ENCODE measurements at places on chromosomes 2 and 18.

DNA sequence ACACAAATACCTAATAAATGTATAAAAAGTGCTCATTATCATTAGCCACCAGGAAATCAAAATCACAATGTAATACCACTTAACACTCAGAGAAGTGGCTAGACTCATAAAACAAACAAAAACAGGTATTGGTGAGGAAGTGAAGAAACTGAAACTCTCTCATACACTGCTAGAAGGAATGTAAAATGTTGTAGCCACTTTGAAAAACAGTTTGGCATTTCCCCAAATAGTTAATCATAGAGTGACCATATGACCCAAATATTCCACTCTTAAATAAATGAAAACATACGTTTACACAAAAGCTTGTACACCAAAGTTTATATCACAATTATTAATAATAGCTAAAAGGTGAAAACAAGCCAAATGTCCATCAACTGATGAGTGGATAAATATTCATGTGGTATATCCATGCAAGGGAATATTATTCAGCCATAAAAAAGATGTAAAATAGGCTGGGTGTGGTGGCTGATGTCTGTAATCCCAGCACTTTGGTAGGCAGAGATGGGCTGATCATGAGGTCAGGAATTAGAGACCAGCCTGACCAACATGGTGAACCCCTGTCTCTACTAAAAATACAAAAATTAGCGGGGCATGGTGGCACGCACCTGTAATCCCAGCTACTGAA, 86.2 kb upstream of the COL5A2 start:
- no peak for DNase-seq

GRCh38 chr2:188975497-188976102, 1.4 kb downstream of the COL3A1 start:
- no peak for DNase-seq

- no peak for DNase-seq
Observed at GRCh38 chr2:8535469-8535795, 146.4 kb upstream of the ID2 start.

- DNase-seq = no peak
Observed at GRCh38 chr2:42844901-42845821, 52.8 kb upstream of the HAAO start.

DNA sequence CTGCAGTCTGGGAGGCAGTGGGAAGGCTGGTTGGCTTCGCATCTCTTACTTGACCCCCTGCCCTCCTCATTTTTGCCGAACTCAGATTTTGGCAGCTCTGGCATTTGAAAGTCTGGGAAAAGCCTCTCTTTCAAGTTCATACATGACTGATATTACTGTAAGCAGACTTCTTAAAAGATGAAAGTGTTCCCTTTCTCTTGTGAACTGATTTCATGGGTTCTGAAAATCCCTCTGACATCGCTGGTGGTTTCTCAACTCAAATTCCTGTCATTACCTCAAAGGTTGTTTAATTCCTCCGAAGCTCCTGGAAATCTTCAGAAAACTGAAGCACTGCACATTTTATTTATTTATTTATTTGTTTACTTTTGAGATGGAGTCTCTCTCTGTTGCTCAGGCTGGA, 16.9 kb upstream of the SLC38A11 start:
- DNase-seq = no peak

DNA sequence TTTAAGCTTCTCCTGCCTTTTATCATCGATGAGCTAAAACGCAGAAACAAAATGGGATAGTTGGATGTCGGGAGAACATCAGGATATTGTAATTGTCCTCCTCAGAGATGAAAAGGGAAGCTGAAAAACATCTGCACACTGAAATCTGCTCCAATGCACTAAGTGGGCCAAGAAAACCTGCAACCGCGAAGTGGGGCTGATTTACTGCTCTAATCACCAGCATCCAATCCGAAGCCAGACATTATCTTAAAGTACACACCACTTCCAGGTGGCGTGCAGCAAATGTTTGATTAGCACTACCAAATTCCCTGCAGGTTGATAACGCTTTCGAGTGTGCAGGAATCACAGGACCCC, 230.3 kb upstream of the SLC14A2 start:
- no peak for DNase-seq

- no peak for DNase-seq
Observed at GRCh38 chr18:22337306-22337705, 80.4 kb downstream of the CTAGE1 start.

DNA sequence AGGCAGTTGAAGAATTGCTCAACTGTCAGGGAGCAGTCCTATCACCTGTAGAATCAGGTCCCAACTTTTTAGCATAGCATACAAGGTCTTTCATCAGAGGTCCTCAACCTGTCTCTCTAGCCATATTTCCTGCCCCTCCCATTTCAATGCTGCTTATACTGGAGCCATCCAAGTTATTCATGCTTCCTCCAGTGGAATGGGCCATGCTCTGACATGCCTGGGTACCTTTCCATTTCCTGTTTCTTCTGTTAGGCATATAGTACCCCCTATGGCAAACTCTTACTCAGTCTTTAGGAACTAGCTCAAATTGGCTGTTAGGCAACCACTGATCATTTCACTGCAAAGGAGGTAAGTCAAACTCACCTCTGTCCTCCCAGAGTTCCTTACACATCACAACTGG, 51.0 kb upstream of the ABCA12 start:
- DNase-seq = no peak

DNA sequence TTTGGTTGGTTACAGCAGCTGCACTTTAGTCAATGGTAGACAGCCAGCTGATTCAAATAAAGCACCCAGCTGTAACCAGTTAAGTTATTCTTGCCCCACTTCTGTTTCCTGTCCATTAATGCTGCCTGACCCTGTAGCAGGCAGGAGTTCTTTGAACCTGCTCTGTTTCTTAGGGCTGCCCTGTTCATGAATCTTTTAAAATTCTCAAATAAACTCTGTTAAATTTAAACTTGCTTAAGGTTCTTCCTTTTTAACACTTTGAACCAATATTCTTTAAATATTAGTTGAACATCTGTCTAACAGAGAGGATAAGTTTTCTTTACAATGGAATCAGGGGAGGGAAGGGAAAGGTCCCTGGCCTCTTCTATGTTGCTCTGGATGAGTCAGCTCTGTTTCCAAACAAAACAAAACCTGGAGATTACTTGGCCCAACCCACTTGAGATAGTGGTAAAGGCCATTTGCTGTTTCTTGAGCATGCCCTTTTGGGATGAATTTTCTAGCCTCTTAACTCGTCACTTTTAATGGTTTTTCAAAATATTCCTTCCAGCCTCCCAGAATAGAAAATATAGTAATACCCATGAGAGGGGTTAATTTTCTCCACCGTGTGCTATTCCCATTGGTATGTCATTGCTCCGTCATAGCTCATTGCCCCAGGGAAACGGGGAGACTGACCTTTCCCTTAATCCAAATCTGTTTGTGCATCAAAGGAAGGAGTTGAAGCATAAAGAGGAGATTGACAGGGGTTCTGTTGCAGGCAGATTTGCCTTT, 112.1 kb upstream of the FHL2 start:
- no peak for DNase-seq

DNA sequence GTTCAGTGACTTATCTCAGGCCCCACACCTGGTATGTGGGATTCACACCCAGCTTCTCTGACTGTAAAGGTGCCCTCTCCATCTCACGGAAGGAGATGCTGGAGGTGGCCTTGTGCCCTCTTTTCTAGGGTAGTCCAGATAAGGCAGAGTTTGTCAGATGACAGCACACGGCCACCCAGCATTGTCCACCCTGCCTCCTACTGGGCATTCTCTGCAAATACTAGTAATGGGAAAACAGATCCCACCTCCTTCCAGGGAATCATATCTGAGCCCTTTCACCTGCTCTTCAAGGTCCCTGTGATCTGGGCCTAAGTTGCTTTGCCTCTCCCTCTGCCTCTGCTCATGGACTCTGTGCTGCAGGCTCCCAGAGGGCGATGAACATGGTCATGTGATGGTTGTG, 214.7 kb downstream of the CLIP4 start:
- no peak for DNase-seq

DNA sequence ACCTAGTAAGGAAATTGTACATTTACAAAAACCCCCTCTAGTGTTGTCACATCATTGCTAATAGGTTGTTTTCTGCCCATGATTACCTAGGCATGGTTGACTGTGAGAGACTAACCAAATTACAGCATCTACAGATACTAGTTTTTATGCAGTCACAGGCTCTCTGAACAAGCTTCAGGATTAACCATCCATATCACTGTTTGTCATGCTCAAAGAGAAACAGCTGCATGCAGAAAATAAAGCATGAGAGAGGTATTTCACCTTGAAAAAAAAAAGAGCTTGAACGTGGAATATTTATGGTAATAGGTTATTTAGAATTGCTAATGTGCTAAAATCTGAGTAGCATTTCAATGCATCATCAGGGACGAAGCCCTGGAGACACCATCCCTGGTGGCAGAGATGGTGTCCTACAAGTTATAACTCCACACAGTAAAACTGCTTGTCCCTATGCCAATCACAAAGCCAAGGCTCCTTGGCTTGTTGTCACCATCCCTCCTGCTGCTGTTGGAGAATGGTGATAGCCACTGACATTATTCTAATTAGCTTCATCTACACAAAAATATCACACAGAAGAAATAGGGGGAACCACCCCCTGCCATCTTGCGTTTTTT, 5.4 kb downstream of the NEB start:
- DNase-seq = no peak

DNA sequence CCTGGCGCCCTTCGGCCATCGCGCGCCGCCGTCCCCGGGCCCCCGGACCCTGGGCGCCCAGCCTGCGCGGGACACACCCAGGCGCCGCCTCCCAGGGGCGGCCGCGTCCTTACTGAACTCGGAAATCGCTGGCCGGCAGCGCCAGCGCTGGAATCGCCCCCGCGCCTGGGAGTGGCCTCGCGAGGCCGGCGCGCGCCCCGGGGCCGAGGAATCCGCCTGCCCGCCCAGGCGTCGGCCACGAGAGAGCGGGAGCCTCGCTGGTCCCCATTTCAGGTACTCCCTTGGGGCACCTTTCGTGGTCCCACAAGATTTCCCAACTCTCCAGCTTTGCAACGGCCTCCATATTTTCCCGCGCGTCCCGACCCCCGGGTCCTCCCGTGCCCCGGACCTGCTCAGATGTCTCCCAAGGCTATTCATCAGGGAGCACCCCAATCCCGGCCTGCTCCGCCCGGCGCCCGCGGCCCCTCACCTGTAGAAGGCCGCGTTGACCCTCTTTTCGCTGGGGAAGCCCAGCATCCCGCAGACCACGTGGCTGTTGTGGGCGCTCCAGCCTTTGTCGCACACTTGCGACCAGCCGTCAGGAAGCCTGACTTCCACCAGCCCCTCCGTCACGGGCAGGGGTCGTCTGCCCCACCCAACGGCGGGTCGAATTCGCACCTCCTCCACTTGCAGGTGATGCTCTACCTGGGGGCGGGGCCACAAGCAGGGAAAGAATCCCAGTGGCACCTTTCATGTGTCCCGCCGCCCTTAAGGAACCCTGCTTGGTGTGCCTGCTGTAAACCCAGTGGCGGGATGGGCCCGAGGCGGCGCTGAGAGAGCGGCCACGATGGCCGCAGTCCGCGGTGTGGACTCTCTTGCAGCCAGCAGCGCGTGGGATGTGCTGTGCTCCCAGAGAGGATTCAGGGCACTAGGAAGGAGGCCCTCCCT, 4.6 kb downstream of the LOXL3 start:
- no peak for DNase-seq

DNA sequence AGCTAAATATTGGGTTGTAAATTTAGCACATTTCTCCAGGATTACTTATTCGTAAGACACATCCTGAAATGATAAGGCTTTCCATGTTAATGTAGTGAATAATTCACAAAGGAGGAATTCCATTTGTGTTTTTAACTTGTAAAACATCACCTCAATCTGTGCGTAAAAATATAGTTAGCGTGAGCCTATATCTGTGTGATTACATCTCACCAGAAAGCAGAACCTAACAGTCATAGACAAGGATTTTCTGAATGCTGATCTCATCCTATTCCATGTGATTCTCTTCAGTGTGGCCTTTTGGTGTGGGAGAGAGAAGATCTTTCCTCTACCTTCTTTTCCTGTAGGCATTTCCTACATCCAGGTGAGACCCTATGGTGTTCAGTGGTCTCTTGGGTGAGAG, 263.2 kb upstream of the RASGRP3 start:
- DNase-seq = no peak

DNA sequence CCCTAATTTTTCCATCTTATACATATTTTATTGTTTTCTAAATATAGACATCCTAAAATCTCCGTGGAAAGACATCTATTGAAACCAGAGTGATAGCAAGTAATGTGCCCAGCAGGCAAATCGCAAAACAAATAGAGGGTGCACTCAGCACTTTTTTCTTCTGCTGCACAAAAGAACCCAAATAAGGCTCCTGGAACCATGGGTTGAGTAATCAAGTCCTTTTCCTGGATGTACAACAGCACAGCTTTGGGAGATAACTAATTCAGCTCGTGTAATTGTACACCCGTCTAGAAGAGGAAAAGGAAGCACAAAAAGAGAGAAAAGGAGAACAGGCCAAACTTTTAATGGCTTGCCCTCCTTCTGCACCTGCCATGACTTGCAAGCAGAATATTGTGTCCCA, 126.9 kb upstream of the TLK1 start:
- no peak for DNase-seq

- DNase-seq = no peak
Observed at GRCh38 chr18:31612124-31612523, 20.4 kb downstream of the TTR start.

DNA sequence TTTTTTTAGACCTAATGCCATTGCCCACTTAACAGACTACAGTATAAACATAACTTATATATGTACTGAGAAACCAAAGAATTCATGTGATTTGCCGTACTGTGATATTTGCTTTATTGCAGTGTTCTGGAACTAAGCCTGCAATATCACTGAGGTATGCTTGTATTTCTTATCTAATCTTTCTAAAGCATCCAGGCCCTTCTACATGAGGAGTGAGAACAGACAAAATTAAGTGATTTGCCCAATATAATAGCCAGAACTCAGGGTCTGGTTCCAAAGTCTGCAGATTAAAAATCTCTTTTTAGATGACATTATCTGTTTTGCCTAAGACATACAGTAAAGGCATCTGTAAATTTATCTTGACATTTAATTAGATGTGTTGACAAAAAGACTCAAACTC, 41.9 kb downstream of the BMPR2 start:
- DNase-seq = no peak

- no peak for DNase-seq
Observed at GRCh38 chr2:127423478-127423843, 5.2 kb downstream of the PROC start.

- no peak for DNase-seq
Observed at GRCh38 chr2:39094717-39095363, 26.0 kb downstream of the SOS1 start.

All from activated naive CD4-positive, alpha-beta T cell (primary cell).